ENCODE measurements at places on chromosomes 6 and 20. TPM values are rescaled to one million over a fixed set of nuclear protein-coding genes. Genes with fewer than 3 reads are reported as not detected.

MYLK2 gene
- total RNA-seq: not detected

RAMACL gene
- 3.2 TPM for total RNA-seq

GATA5 gene
- total RNA-seq: 2.5 TPM

ISM1 gene
- 9.8 TPM for total RNA-seq

TFAP2A gene
- 0.97 TPM for total RNA-seq

CEP57L1 gene
- 11.3 TPM for total RNA-seq

ATXN1 gene
- total RNA-seq: 52.5 TPM

BPIFB2 gene
- 0.65 TPM for total RNA-seq

LY6G6C gene
- total RNA-seq: not detected

GRIK2 gene
- total RNA-seq: 0.58 TPM

TSBP1 gene
- not detected for total RNA-seq

HLA-DRB1 gene
- total RNA-seq: 418 TPM

QKI gene
- total RNA-seq: 195 TPM

OR12D1 gene
- total RNA-seq: not detected

FLRT3 gene
- total RNA-seq: 63.9 TPM

SMLR1 gene
- not detected for total RNA-seq

CDH4 gene
- 0.24 TPM for total RNA-seq

SEMG1 gene
- total RNA-seq: not detected

LEMD2 gene
- total RNA-seq: 47.9 TPM

HCK gene
- 30.8 TPM for total RNA-seq

MYCT1 gene
- 18.4 TPM for total RNA-seq

SLC17A9 gene
- 16.1 TPM for total RNA-seq

ERGIC3 gene
- 197 TPM for total RNA-seq

CTCFL gene
- not detected for total RNA-seq

Measured in left lung (tissue), 14 donors.